ENCODE measurements at places on chromosomes 6 and 20.

- no peak for DNase-seq
Measured at GRCh38 chr20:8914421-8914820, 154.5 kb upstream of the PLCB4 start.

- DNase-seq, result no peak
Measured at GRCh38 chr20:21557241-21558020, 43.6 kb upstream of the NKX2-2 start.

GRCh38 chr6:23566418-23566817 lies 559.6 kb upstream of the NRSN1 start:
- DNase-seq, result no peak

DNA sequence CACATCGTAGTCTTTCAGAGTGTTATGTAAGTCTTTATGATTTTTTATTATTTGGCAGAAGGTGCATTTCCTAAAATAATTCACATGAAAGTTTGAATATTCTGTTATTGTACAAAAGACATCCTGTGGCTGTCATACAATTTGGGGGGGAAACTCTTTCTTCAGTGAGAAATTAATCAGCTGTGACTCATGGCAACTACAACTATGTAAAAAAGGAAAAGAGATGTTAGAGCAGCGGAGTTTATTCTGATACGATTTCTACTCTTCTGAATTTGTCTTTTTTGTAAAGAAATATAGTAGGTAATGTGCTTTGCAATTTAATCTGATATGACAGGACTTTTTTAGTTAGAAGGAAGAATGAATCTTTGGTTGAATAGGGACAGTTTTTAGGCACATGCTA lies 14.2 kb downstream of the COL19A1 start:
- DNase-seq, result no peak

GRCh38 chr6:4020822-4021132 lies 58.2 kb downstream of the FAM217A start:
- no peak for DNase-seq

DNA sequence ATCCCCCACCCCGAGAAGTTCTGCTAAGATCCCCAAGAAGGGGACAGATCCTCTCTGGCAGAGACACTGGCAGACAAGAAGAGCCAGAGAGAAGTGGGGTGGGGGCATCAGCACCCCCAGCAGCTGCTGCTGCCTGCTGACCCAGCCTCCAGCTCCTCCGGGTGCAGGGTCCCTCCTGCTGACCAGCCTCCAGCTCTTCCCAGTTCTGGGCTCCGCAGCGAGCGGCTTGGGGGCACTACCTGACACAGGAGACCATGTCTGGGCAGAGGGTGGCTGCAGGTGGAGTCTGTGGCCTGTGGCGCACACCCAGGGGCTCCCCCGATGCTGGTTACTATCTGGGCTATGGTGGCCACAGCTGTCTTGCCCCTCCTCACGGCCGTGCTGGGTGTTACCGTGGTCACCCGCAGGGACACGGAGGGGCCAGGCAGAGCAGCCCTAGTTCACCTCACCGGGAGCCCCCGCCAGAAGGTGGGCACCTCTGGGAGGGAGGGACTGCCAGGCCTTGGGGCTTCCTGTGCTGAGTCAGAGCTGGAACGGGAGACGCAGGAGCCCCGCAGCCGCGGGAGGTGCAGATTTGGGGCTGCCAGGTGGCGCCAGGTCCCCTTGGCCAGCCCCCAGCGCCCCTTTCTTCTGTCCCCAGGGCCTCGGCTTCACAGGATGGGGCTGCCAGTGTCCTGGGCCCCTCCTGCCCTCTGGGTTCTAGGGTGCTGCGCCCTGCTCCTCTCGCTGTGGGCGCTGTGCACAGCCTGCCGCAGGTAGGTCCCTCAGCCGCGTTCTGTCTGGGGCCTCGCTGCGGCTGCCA lies 630 bp downstream of the LIME1 start:
- DNase-seq, result no peak

DNA sequence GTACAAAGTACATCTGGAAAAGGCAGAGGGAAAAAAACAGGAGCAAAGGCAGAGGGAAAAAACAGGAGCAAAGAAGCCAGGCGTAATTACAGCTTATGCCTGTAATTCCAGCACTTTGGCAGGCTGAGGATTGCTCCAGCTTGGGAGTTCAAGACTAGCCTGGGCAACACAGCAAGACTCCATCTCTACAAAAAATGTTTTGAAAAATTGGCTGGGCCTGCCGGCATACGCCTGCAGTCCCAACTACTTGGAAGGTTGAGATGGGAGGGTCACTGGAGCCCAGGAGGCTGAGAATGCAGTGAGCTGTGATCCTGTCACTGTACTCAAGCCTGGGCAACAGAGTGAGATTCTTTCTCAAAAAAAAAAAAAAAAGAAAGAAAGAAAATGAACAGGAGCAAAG lies 19.0 kb upstream of the CBFA2T2 start:
- no peak for DNase-seq
